Kidney (tissue), 22 donors: ENCODE measurements at places on chromosomes 4 and X.

- DNase-seq: no peak
Observed at GRCh38 chr4:84578540-84579402, 4.2 kb upstream of the CDS1 start.

DNA sequence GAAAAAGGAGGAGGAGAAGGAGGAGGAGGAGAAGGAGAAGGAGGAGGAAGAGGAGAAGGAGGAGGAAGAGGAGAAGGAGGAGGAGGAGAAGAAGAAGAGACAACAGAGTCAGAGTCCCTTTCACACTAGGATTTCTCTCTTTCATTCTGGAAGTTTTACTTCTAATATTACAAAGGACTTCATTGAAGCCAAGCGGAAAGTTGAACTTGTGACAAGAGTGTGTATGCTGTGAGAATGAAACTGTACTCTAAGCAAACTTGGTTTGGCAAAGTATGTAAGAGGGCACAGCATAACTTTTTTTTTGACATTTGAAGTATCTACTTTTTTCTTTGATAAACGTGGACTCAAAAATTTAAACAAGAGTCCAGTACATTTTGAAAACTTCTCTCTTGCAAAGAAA, 48.0 kb downstream of the CXCL8 start:
- no peak for DNase-seq

GRCh38 chrX:129686422-129686948, 31.7 kb upstream of the APLN start:
- no peak for DNase-seq

- no peak for DNase-seq
Observed at GRCh38 chr4:140595065-140595464, 26.3 kb upstream of the UCP1 start.

DNA sequence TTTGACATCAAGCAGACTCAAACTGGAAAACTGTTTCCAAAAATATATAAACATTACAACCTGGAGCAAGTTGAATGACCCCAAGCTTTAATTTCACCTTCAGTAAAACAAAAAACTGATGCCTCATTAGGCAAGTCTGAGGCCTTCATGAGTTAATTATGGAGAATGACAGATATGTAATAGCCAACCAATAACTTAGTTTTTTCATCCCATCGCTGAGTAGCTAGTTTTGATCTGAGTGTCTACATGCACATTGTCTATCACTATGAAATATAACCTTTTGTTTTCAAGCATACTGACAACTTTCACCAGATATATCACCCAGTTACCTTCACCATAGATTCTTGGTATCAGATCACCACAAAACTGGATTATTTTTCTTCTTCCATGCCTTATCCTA, 16.4 kb downstream of the PRKG2 start:
- DNase-seq: no peak

GRCh38 chr4:82981138-82981537, 29.5 kb downstream of the LIN54 start:
- no peak for DNase-seq

- DNase-seq: no peak
Observed at GRCh38 chr4:78610546-78611214, 59.1 kb downstream of the ANXA3 start.

GRCh38 chr4:100117750-100118149, 72.5 kb downstream of the DDIT4L start:
- peak; percentile 66 for DNase-seq

DNA sequence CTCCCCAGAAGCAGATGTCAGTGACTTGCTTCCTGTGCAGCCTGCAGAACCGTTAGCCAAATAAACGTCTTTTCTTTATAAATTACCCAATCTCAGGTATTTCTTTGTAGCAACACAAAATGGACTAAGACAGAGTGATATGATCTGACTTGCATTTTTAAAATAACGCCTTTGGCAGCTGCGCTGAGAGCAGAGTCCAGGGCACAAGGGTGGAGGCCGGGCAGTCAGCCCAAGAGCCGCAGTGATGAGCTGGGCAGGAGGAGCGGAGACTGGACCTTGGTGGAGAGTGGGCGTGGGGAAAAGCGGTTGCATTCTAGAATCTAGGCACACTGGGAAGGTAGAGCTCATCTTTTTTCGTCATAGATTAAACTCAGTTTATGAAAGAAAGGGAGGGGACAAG, 56.5 kb upstream of the ACSL1 start:
- DNase-seq: no peak

GRCh38 chrX:119640731-119641170, 34.5 kb upstream of the NKRF start:
- no peak for DNase-seq

DNA sequence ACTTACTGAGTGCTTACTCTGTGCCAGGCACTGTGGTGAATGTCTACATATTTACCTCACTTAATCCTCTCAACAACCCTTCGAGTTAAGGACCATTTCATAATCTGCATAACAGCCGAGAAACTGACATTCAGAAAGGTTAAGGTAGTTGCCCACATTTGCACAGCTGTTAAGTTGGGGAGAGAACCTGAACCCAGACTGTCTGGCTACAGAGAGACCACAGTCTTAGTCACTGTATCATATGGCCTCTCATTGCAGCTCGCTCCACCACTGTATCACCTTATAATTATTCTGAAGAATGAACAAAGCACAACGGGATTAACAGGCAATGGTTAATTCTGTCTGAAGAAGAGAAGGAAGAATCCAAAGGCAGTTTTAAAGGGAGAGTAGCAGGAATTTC, 98.5 kb downstream of the ADGRA3 start:
- no peak for DNase-seq

DNA sequence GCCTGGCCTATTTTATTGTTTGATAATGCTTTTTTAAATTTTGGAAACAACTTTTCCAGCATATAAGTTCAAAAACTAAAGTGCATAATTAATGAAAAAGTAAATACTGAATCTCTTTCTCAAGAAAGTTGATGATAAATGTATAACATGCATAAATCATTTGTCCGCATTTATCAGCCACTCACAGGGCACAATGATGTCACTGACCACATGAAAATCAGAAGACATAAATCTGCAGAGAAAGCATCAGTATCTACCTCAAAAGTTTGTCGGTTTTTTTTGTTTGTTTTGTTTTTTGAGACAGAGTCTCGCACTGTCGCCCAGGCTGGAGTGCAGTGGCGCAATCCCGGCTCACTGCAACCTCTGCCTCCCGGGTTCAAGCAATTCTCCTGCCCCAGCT, 5.5 kb upstream of the HPRT1 start:
- DNase-seq: no peak

GRCh38 chr4:164648849-164649212, 105.1 kb upstream of the SMIM31 start:
- no peak for DNase-seq

- no peak for DNase-seq
Observed at GRCh38 chr4:67885762-67886161, 2.0 kb upstream of the TMPRSS11D start.
